ENCODE measurements at places on chromosomes 4 and X.

DNA sequence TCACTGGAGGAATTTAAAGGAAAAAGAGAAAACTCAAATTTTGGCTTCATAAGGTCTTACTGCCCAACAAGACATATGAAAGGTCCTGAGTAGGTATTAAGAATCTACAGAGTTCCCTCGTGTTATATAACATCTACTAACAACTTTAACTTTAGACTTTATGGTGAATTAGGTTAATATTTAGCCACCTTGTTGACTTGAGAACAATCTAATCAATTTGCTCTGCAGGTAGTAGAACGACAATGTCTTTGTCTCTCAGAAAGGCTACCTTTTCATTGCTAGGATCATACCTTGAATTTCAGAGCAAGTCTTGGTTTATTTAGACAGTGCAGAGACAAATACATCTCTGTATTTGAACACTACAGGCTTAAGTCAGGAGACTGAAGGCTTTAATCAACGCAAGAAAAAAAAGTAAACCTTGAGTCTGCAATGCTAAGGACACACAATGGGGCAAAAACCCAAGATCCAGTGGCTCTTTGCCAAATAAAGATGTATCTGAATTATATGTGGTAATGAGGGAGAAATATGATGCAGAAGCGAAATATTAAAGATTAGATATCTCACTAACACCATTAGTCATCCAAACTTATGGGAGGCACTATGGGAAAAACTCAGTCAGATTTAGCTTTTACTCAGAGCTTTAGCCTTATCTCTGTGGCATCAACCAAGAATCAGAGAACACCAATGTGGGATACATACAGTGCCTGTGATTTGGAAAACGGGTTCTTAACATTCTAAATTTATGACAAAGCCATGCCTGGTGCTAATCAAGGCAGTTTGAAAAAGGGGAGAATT lies 93.6 kb upstream of the FTHL17 start:
- DNase-seq = no peak

DNA sequence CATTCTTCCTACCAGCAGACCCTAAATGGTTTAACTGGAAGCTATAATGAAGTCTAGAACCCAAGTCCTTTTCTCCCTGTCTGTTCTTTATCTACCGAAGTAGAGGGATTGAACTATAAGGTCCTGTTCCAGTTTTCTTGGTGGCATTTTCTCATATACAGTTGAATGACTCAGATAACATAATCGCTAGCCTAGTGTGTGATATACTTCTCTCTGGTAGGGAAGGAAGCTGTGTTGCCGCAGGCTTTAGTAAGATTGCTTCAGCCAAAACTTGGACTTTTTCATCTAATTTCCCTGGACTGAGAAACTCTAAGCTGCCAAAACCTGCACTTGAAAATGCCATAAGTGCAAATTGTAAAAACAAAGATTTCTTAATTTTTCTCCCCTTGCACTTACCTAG lies 123.4 kb downstream of the NWD2 start:
- no peak for DNase-seq

GRCh38 chr4:76310683-76311082 lies 4.2 kb downstream of the STBD1 start:
- no peak for DNase-seq

DNA sequence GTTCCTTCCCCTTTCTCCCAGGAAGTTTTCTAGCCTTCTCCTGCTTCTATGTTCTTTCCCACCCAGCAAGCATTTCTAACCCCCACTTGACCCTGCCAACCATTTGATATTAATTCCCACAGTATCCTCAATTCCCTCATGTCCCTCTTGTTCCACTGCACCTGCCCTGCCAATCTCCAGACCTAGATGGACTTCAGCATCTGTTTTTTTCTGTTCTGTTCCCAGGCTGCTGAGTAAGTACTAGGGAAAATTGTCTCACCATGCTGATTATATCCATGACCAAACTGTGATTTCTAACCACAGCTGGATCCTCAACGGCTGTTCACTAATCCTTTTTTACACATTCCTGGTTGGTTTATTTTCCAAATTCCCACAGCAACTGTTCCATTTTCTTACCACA lies 37.7 kb downstream of the CLCN5 start:
- no peak for DNase-seq

DNA sequence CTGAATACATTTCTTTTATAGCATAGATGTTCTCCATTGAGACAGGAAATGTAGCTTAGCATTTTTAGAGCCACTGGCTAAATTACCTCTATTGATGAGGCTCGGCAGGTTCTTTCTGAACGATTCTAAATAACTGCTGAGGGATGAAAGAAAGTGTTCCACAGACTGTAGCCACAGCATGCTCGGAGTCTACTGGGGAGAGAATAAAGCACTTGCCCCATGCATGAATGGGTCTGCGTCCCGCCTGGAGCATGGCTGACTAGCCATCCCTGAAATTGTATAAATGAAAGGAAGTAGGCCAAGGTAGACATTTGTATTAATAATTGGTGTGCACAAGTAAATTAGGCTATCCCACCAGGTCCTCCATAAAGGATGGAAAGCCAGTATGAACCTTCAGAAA lies 269.8 kb downstream of the COL25A1 start:
- DNase-seq = no peak

DNA sequence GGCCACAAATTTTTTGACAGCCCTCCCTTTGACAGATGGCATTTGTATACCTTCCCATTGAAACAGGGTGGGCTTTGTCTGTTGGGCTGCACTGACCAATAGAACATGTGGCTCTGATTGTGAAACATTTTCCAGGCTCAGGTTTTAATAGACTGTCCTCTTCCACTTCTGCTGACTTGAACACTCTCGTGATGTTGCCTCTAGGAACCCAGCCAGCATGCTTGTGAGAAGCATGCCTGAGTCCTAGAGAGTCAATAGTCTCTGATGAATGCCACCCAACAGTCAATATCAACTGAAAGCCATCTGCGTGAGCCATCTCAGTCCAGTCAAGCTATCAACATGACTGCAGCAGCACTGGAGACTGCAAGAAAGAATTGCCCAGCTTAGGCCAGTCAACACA lies 290.0 kb downstream of the SLC7A11 start:
- no peak for DNase-seq

DNA sequence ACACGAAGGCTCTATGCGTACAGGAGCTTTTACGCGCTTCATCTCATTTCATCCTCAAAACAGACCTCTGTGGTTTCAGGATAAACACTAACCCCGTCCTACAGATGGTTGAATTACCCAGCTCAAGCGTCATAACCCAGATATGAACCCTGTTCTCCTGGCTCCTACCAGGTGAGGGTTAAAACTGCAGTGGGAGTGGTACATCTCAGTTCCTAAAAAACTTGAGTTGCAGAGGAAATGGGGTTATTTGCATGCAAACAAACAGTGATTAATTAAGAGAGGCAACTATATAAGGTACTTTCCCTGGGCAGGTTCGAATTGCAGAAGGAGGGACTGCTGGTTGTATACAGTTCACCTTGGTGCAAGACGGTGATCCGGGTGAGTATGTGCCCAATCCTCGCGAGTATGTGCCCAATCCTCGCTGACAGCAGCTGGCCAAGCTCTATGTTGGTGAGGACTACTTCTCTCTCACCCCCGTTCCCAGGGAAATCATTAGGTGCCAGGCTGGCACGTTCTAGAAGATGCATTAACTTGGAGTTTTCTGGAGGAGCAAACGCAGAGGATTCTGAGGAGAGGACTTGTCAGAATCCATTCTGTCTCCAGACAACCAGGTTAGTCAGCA lies 72.6 kb downstream of the FHDC1 start:
- DNase-seq = no peak

GRCh38 chrX:55867181-55867651 lies 149.7 kb downstream of the RRAGB start:
- no peak for DNase-seq

DNA sequence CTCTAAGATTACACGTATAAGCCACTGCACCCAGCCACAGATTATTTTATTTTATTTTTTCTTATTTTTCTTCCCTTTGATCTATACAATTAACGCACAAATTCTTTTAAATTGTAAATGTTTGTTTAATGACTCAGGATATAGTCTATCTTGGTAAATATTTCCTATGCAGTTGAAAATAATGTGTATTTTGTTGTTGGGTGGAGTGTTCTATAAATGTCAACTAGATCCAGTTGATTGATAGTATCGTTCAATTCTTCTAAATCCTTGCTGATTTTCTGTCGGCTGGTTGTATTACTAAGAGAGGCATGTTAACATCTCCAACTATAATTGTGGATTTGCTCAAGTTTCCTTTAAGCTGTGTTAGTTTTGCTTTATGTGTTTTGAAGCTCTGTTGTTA lies 92.0 kb downstream of the TRAPPC11 start:
- DNase-seq = no peak

DNA sequence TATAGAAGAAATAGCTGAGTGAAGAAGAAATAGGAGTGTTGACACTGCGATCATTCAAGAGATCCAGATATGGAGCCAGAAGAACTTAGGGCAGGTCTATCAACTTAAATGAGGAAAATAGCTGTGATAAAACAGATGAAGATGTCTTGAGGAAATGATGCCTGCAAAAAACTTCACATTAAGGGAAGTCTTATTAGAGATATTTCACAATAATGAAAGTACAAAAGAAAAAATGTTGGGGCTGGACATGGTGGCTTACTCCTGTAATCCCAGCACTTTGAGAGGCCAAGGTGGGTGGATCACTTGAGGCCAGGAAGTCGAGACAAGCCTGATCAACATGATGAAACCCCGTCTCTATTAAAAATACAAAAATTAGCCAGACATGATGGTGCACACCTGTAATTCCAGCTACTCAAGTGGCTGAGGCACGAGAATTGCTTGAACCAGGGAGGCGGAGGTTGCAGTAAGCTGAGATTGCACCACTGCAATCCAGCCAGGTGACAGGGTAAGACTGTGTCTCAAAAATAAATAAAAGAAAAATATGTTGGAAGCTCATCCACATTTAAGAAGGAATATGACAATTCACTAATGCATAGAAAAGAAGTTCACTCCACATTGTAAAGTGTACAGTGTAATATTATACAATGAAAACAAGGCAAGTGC lies 56.3 kb downstream of the PKD2 start:
- no peak for DNase-seq

DNA sequence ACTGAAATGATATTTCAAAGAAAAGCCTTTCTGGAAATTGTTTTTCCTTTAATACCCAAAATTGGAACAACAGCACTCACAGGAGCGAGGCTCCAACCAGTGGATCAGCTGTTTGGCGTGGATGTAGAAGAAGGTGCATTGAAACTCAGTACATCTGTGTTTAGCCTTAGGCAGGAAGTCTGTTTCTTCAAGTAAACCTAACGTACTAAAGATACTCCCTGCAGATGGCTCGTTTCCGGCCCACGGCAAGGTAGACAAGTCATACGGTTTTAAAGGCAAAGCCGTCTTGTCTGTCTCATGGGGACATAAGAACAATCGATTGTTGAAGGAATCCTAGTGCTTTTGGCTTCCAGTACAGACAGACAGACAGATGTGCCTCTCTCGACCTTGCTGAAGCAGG lies 50.0 kb upstream of the CLCN4 start:
- DNase-seq = no peak

DNA sequence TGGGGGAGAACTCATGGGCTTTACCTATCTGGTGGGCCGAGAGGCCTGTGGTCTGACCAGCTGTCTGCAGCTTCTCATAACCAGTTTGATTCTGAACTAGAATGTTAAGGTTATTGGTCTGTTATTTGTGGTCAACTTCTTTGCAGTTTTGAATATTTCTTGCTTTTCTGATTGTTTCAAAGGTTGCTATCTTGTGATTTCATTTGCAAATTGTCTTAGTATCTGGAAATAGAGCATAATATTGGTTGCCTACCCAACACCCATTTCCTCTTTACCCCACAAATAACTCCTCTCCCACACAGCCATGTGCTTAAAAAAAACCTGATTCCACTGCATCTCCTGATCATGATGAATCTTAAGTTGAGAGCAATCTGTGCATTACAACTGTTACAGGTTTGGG lies 39.1 kb upstream of the BMP2K start:
- DNase-seq = no peak

Data from endothelial cell (in vitro differentiated cells).